ENCODE measurements at places on chromosomes 4 and X.

DNA sequence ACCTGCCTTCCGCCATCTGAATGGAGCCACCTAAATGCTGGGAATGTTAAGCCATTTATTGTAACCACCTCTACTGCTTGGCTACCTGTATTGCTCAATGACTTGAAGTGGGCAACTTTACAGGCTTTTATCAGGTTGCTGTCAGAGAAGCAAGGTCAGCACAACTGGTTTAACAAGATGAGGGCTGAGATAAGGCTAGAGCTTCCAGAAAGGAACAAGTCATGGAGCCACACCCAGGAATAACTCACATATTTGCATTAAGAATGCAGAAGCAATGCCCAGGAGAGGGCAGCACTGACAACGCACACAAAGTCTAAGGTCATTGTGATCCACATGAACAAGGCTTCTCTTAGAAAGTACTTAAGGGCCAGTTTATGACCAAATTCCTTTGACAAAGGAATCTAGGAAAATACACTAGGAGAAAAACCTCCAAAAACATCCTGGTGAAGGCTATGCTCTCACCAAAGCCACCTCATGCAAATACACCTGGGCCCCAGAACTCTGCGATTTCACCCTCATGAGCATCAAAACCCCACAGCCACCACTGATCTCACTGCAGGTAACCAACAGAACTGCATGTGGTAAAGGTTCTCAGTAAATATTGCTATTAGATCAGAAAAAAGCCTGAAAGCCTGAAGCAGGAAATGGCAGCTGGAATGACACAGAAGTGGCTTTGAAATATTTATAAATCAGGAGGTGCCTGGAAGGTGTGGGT, 15.0 kb upstream of the STS start:
- DNase-seq, result peak; percentile 82

- DNase-seq, result peak; percentile 80
Measured at GRCh38 chr4:54277691-54278090, 48.6 kb downstream of the PDGFRA start.

GRCh38 chr4:88158038-88158488, 376 bp downstream of the ABCG2 start:
- DNase-seq, result no peak

DNA sequence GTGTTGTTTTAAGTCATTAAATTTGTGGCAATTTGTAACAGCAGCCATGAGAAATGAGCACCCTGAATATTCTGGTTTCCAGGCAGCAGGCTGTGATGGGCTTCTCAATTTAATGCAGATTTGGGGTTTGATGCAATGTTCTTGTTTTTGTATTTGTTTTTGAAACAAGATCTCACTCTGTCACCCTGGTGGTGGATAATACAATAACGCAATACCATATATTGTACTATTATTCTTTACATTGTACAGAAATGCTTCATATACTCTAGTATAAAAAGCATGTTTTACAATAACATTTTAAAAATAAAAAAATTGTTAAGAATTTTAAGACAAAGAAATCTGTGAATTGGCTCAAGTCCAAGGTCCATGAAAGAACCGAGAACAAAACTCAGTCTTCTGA, 129.1 kb downstream of the USP46 start:
- no peak for DNase-seq

- DNase-seq, result no peak
Measured at GRCh38 chr4:182548156-182548555, 305.0 kb downstream of the TENM3 start.

GRCh38 chr4:134001057-134001456, 200.5 kb downstream of the PABPC4L start:
- DNase-seq, result no peak

DNA sequence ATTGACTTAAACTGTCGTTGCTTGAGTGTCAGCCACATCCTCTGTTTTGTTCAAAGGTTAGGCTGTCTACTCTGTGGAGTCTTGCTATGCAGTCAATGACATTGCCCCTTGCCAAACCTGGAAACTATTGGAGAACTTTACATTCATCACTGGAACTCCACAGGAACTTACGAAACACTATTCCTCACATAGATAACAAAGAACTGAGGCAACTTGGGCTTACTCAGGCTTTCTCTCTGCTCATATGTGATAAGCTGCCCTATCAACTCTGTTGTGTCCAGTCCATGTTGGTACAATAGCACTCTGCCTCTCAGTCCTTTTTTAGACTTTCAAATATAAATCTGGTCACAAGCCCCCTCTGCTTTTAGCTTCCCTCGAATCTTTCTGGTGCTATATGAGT, 9.4 kb downstream of the NPY5R start:
- no peak for DNase-seq

GRCh38 chr4:90299373-90299772, 172.2 kb downstream of the CCSER1 start:
- DNase-seq, result no peak

DNA sequence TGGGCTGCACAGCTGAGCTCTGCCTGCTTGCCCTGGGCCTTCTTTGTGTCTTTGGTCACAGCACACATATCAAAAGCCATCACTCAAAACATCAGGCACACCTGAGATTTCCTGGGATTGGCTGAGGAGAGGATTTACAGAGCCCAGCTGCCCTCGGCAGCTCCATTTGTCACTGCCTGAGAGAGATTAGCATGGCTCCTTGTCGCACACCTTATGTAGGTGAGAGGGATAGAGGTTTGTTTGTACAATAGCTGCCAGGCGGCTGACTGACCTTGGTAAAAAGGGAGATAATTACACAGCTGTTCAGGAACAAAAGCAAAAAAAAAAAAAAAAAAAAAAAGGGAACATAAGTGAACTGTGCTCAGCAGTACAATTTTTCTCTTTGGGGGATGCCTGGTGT, 63.2 kb downstream of the MGST2 start:
- DNase-seq, result no peak

DNA sequence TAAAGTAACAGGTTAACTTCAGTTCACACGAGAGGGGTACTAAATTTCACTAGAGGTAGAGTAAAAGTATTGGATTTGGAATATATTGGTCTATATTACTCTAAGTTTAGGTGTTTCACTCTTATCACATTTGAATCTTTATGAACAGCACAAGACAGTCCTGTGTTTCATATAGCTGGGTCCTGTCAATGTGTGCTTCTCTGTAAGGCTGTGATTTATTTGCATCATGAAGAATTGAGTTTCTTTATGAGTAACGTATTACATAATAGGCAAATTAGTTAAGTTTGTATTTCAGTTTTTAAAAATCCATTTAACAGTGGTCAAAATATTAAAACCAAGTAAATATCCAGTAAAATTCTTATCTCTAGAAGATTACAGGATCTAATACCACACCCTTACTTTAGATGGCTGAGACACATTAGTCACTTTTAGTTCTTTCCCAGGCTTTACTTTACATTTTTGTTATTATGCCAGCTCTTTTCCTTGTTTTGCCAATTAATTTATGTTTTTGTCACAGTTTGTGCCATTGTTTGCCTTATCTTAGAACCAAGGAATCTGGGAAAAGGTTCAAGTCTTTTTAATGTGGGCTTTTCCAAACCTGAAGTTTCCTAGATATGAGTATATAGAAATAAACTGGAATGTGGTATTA, 32.1 kb downstream of the NUDT6 start:
- no peak for DNase-seq

DNA sequence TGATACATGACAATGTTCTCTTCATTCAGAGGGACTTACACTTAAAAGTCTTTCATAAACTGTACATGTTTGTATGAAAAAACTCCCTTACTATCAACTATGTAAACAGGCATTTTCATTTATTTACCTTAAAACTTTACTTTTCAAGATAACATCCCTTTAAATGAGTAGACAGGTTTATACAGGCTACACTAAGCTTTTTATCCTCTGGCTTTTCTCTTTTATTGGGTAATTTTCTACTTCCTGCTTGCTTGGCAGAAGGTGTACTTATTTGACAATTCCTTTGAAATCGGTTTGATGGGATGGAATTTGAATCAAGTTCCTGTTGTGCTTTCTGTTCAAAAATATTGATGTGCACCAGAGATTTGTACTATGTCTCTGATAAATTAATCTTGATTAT, 81.4 kb downstream of the PTPN13 start:
- no peak for DNase-seq

- no peak for DNase-seq
Measured at GRCh38 chr4:5798946-5799345, 87.9 kb downstream of the EVC start.

- peak; percentile 69 for DNase-seq
Measured at GRCh38 chr4:42331914-42332368, 65.3 kb upstream of the SHISA3 start.

DNA sequence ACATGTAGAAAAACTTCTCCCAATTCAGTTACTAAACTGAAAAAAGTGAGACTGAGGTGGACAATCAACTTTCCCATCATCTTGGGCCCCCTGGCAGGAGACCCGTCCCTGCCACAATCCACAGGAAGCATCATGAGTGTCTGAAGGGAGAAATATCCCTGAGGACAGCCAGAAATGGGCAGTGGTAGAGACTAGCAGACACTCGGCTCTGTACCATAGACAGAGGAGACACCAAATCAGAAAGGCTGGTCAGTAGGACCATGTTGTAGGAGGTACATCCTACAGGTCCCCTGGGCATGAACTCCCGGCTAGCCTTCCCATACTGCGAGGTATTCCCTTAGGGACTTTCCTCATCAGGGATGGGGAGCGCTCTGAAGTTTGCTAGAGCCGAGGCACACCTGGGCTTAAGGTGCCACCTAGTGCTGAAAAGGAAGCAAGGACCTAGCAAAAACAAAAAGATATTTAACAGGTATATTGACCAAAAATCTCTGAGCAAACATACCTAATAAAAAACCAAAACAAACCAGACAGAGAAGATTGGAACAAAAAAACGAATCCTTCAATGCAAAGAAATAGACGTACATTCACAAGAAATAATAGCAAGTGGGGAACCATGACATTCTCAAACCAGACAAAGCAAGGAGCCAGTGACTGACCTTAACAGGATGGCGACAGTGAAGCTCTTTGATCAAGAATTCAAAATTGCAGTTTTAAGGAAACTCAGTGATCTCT, 55.6 kb downstream of the HAUS3 start:
- peak; percentile 45 for DNase-seq

GRCh38 chr4:3462790-3463415, at the start of gene DOK7:
Gene DOK7 (plus strand): TSS chr4:3463306. CDS start chr4:3463376, 70 bp downstream.
- no peak for DNase-seq

- DNase-seq, result no peak
Measured at GRCh38 chr4:125626946-125627345, 312.2 kb downstream of the FAT4 start.

DNA sequence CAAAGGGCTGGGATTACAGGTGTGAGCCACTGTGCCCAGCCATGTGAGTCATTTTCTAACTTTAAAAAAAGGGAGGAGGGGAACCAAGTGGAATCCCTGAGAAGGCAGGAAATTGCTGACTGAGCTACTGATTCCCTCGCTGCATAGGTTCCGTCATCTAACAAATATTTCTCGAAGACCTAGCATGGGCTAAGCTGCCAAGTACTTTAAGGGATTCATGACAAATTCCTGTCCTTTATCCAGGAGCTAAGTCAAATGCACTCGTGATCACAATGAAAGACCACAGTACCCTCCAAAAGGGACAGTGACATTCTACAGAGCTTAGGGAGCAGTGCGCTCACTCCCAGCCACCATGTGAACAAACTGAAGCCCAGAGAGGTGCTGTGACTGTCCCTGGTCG, 33.2 kb upstream of the MAN2B2 start:
- peak; percentile 20 for DNase-seq

DNA sequence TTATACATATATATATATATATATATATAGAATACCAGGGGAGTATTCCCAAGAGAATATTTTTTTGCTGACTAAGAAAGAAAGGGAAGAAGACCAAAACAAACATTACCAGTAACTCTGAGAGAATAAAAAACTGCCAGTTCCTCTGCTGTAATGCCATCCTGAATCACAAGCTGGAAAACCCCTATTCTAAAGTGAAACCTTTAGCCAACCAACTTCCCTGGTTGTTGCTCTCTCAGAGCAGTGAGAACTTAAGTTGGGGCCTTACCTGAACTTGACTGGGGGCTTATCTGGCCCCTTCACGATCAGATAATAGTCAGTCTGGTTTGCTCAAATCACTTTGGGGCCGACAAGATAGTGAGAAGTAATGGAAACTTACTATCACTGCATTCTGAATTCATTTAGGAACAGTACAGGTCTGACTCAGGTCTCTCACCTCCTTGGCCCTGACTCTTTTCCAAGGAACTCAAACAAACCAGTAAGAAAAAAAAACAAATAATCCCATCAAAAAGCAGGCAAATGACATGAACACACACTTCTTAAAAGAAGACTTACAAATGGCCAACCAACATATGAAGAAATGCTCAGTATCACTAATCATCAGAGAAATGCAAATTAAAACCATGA, 62.5 kb downstream of the CD40LG start:
- DNase-seq, result peak; percentile 17

GRCh38 chrX:153488231-153488914, 6.4 kb upstream of the BGN start:
- DNase-seq, result no peak

- DNase-seq, result peak; percentile 65
Measured at GRCh38 chr4:127641524-127641923, 8.8 kb downstream of the INTU start.

GRCh38 chr4:181659876-181660275, 583.3 kb upstream of the TENM3 start:
- no peak for DNase-seq

- DNase-seq, result no peak
Measured at GRCh38 chr4:153242839-153243324, 38.6 kb downstream of the TRIM2 start.

GRCh38 chrX:154317391-154317995, 21.9 kb downstream of the TKTL1 start:
- peak; percentile 33 for DNase-seq

DNA sequence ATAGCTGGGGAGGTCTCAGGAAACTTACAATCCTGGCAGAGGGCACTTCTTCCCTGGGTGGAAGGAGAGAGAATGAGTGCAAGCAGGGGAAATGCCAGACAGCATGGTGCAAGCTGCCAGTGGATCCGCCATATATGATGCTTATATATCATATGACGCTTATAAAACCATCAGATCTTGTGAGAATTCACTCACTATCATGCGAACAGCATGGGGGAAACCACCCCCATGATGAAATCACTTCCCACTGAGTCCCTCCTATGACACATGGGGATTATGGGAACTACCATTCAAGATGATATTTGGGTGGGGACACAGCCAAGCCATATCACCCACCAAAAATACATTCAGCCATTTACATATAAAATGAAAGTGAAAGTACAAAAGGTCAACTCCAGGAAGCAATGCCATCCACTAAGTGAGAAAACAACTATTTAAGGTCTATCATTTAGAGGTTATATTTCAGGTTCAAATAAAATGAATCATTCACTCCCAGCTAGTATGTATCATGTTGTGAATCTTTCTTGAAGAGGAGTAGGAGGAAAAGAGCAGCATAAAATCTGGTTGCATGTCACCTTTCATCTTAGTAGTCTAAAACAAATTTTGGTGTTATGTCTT, 20.3 kb upstream of the DYNLT3 start:
- no peak for DNase-seq

DNA sequence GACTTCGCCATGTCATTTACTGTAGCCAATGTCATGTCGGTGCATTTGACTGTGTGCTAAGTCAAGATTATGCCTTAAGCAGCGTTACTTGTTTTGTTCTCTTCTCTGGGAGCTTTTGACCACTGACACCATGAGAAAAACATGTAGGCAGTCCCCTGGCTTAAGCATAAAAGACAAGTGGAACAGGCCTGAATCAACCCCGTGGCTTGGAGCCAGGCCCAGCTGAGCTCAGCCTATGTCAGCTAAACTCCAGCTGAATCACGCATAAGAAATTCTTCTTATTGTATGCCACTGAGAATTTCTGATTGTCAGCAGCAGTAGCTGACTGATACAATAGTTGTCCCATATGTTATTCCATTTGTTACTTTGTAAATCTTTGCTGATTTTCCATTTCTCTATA, 261.9 kb downstream of the CBLL2 start:
- peak; percentile 60 for DNase-seq

All from cardiac fibroblast (primary cell).